ENCODE measurements at places on chromosomes 16 and 17.

GRCh38 chr16:9868606-9869149, 313.6 kb downstream of the GRIN2A start:
- no peak for DNase-seq

DNA sequence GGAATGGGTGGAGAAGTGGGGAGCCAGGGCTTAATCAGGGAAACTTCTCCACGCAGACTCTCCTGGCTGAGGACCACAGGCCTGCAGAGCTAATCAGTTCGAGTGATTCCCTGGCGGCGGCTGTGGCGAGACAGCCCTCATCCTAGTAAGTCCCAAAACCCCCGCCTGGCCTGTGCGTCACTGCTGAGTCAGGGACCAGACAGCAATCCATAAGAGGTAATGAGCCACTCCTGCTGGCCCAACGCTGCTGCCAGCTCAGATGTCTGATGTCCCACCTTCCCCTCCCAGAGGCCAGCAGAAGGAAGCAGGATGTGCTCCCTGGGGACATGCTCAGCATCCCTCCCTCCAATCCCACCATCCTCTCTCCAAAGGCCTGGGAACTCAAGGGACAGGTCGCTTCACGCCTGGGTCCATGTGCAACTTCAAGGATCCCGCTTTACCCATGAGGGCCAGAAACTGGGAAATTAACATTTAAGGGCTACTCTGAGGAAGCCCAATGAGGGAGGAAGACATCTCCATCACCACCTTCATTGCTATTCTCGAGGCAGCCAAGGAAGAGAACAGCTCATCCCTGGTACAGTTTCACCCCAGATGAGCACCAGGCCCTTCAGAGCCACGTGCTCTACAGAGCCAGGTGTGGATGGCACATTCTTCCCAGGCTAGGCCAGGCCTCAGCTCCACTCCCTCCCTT, 7.9 kb downstream of the ACLY start:
- no peak for DNase-seq

DNA sequence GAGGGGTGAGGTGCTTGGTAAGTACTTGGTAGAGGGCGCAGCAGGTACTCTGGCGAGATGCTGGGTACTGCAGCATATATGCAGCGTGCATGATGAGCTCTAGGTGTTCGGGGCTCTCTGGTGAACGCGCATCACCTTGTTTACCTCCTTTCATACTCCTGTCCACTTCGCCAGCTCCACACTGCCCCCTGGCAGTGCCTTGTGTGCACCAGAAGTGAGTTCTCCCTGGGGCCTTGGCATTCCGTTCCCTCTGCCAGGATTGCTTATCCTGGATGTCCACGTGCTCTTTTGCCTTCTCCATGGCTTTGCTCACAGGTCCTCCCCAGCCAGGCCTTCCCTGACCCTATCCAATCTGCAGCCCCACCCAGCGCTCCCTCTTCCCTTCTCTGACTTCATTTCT, 154.2 kb downstream of the MRM1 start:
- peak; percentile 13 for DNase-seq

- DNase-seq, result no peak
Observed at GRCh38 chr17:21297597-21297996, 13.1 kb downstream of the MAP2K3 start.

DNA sequence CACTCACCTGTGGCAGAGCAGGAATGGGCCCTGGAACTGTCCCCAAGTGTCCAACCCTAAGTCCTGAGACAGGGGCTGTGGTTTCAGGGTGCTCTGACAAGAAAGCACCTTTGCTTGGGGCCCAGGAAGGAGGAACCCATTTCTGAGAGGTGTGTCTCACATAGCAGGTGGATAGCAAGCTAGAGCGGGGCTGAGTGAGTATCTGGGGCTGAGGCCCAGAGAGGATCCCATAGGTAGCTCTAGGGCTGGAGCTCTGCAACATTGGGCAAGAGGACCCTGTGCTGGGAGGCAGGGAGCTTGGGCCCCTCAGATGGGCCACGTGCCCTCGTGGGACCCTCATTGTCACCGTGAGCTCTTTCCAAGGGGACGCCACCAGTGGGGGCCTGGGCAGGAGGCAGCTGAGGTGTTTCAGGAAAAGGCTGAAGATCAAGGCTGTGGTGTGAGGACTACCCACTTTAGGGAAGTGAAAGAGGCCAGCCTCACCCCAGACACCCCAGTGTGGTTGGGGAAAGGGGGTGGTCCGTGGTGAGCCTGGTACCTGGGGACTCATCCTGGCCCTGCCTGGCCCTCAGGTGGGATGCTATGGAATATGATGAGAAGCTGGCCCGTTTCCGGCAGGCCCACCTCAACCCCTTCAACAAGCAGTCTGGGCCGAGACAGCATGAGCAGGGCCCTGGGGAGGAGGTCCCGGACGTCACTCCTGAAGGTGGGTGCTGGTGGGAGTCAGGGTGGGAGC, 5.3 kb downstream of the DEF8 start:
- DNase-seq, result no peak

DNA sequence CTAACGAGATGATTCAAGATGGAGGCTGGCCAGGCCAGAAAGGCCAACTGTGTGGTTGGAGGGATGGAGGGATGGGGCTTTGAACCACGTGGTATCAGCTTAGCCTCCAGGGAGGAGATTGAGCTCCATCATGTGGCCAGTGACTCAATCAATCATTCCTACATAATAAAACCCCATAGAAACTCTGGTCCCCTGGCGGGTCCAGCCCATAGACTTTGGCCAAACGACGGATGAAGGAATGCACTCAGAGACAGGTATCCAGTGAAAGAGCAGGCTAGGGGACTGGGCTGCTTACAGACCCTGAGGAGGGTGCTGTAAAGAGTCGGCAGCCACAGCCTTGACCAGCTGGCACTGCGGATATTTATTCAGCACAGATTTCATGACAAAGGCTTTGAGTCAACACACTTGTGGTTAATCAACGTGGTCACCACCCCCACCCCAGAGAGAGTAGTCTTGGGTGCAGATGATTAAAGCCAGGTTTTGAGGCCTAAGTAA, 308.7 kb upstream of the TNRC6C start:
- DNase-seq, result no peak

DNA sequence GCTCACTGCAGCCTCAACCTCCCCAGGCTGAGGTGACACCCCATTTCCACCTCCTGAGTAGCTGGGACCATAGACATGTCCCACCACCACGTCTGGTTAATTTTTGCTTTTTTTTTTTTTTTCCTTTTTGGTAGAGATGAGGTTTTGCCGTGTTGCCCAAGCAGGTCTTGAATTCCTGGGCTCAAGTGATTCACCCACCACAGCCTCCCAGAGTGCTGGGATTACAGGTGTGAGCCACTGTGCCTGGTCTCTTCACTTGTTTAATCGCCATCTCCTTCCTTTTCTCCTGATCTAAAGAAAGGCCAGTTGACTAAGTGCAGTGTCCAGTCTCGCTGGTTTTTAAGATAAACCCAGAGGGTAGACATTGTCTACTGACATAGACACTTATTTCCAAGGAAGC, 152.0 kb downstream of the C16orf95 start:
- DNase-seq, result no peak

GRCh38 chr17:4768298-4768697, 3.4 kb upstream of the TM4SF5 start:
- DNase-seq, result no peak

- no peak for DNase-seq
Observed at GRCh38 chr16:29112755-29113347, 128.0 kb downstream of the LAT start.

GRCh38 chr17:30363715-30364202, 15.0 kb upstream of the CPD start:
- DNase-seq, result no peak

DNA sequence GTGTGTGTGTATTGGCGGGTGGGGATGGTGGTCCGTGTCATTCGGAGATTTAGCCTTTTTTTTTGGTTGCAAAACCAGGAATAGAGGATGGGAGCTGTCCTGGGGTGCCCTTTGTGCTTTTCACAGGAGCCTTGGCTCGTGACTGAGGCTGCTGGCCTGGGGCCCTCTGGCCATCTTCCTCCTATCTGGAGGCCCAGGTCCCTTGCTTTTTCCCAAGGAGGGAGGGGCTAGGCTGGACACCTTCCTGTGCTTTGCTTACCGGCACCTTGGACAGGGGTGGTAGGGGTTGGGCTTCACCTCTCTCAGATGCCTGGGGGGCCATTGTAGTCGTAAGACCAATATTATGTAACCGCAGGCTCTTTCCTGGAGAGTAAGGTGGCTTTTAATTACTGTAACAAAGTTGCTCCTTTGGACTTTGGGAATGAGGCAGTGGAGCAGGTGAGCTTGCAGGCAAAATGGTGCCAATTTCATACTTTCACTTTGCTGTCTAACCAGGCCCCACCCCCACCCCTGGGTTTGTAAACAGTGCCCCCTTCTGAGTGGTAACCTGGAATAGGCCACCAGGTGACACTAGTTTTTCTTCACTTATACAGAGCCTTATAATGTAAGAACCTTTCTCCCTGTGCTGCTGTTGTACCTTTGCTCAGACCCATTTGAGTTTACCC, 1.2 kb downstream of the DYNLL2 start:
- DNase-seq, result no peak

DNA sequence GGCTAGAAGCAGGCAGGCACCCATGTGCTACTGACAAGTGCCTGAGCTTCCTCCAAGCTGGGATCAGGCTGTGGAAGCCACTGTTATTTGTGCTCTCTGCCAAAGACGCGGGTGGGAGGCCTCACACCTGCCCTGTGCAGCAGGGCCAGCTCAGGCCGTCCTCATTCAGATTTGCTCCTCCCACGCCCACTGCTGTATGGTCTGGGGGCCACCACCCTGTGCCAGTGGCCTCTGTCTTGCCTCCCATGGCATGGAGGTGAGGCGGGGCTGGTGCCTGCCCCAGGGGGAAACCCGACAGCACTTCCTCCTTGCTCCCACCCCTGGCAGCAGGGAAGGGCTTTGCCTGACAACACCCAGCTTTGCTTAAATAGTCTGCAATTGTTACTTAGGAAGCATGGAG, 356.5 kb upstream of the CDH8 start:
- no peak for DNase-seq

GRCh38 chr16:25031441-25032307, 16.5 kb upstream of the ARHGAP17 start:
- peak; percentile 97 for DNase-seq

GRCh38 chr16:561957-562938, 2.1 kb downstream of the PRR35 start:
- no peak for DNase-seq

DNA sequence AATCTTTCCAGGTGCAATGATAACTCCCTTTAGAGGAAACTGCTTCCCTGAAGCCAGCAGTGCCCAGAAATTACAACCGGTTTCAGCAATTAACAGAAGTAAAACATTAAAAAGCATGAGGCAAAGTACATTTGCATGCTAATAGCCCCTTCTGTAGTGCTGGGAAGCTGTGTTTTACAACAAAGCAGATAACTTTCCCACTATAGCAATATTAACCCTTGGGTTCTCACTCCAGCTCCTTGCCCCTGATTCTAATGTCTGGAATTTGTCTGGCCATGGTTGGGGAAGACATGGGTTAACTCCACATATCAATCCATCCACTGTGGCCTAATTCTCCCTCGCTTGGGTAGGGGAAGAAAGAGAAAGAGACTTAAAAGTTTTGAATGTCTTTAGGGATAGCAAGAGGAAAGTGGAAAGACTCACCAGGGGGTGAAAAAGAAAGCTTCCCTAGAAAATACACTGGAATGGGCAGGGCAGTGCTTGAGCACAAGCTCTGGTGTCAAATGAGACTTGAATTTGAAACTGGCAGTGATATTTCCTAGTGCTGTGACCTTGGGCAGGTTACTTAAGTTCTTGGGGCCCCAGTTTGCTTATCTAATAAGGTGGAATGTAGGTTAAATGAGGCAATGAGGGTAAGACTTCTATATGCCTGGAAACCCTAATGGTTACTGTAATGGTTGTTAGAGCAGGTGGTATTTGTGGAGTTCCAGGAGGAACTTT, 102.0 kb downstream of the SOX9 start:
- DNase-seq, result no peak

GRCh38 chr17:17032131-17032692, 10.0 kb upstream of the MPRIP start:
- no peak for DNase-seq

- no peak for DNase-seq
Observed at GRCh38 chr16:19348125-19348524, 62.6 kb downstream of the CLEC19A start.

- DNase-seq, result no peak
Observed at GRCh38 chr16:84810518-84811273, 9.1 kb upstream of the CRISPLD2 start.

DNA sequence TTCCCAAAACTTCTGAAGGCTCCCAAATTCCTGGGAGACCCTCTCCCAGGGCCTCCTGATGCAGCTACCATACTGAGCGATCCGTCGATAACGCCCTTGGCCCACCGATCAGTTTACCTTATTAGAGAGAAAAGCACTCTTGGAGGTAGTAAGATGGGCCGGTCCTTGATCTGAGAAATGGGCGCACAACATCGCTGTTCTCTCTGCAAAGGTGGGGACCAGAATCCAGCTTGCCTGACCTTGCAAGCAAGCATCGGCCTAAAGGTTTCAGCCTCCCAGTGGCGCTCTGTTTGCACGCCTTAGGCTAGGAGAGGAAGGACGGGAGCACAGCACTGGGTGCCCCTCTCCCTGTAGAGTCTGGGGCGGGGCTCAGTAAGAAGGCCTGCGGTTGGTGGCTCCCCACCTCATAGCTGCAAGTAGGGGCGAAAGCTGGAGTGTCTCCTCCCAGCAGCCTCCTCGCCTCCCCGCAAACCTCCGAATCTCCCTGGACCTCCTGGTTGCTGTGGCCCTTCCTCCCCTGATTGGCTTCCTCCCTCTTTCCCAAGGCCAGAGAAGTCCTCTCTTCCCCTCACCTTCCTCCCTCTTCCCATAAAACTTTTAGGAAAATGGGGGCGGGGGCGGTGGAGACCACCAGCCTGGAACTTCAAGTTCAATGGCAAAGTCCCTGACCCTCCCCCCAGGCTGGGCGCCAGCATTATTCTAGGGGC, at the start of gene PRAC1:
TSS of gene PRAC1 (minus strand) at position 318 of the 707 bp plus-strand sequence. CDS start at position 192, 126 bp downstream.
- DNase-seq, result no peak

DNA sequence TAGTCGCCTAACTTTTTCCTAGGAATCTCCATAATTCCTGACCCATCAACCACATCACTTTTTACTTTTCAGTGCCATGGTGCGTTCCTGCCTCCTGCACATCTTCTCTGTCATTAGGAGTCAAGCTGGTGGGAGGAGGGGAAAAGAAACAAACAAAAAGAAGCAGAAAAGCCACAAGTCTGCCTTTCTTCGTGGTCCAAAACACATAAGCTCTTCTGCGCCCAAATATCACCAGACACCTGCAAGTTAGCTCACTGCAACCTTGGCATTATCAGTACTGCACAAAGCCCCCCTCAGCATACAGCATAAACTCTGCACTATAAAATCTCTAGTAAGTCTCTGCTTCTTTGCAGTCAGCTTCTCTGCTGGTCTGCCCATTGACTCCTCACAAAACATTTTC, 295.3 kb downstream of the HS3ST3B1 start:
- no peak for DNase-seq

DNA sequence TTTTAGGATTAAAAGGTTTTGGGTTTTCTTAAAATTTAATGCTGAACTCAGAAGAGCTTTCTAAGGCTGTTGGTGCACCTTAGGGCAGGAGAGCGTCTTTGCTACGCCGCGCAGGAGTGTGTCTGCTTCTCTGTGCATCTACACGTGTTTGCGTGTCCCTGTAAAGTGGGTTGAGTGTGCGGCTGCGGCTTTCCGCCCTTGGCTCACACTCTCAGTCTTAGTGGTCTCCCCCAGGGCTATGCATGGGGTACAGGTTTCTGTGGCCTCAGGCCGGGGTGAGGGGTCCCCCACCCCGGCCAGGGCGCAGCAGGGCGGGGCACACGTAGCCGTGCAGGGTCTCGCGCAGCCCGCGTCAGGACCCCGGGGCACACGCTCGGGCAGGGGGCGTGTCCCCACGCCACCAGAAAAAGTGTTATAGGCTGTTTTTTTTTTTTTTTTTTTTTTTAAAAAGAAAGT, 727 bp upstream of the TENT4B start:
- DNase-seq, result no peak

Measured in DMS153 (cell line).